CD4-positive, alpha-beta T cell treated with Interleukin-17A for 1 hour (primary cell): ENCODE measurements at places on chromosomes 4 and X.

DNA sequence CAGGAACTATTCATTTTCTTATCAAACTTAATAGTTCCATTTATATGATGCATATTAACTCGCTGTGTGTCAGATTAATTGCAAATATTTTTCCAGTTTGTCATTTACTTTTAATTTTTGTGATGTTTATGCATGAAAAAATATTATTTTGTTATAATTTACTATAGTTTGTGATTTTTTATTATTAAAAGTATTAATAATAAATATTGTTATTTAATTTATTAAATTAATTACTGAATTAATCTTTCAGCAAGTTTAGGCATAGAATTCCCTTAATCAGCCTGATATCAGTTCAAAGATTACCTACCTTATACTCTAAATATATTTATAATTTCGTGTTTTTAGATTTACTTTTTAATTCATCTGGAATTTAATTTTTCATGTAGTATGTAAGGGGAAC is 15.5 kb upstream of the ATOH1 start:
- no peak for DNase-seq

DNA sequence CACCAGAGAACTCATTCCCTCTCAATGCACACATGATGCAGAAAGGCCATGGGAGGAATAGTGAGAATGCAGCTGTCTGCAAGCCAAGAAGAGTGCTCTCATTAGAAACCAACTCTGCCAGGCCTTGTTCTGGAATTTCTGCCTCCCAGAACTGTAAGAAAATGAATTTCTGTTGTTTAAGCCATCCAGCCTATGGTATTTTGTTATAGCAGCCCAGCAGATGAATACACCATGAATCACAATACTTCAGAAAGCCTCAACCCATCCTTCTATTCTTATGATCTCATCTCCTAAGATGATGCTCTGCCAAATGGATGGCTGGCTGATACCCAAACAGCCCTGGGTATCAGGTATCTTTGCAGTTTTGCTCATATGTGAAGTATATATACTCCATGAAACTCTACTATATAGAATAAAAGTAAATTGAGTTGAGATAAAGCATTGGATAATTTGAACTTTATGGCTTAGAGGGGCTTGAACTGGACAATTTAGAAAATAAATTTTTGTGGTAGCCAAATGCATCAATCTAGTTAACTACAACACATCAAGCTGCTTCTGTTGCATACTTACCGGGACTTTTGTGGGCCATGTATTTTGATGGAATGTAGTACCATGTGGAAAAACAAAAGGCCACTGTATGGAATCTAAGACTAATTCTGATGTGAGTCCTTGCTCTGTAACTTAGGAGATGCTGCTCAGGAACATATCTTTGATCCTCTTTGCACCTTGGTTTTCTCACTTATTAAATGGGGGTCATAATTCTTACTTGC is 245.9 kb downstream of the HS3ST1 start:
- no peak for DNase-seq

DNA sequence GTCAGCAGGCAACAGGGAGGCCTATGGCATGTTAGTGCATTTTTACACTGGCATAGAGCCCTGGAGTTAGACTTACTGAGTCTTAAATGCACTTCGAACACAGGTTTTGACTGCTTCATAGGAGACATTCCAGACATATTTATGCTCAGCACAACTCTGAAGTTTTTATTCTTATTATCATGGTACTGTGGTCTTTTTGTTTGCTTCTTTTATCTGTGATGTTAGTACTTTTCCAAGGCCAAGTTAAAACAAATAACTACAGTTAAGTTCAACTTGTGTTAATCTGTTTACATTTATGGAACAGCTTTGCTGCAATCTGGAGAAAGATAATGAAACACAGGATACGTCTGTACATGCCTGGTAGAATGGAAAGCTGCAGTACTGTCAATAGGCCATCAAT is 76.5 kb downstream of the COL4A5 start:
- DNase-seq, result no peak

GRCh38 chrX:66007851-66008250 is 32.0 kb downstream of the VSIG4 start:
- DNase-seq, result no peak

DNA sequence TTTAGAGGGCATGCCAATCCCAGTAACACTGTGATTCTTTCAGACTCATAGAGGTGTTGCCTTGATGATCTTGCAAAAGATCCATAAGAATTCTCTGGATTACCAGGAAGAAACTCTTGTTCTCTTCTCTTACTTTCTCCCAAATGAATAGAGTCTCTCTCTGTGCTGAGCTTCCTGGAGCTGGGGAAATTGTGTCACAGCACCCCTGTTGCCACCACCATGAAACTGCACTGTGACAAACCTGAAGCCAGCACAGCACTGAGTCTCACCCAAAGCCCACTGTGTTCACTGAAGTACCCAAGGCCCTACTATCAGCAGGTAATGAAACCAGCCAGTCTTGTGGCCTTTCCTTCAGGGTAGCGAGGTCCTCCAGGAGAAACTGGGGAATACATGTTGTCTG is 332.7 kb upstream of the FGF16 start:
- no peak for DNase-seq
